ENCODE measurements at places on chromosomes 12 and 14.

- DNase-seq, result no peak
Measured at GRCh38 chr14:38329246-38329645, 73.4 kb upstream of the CLEC14A start.

DNA sequence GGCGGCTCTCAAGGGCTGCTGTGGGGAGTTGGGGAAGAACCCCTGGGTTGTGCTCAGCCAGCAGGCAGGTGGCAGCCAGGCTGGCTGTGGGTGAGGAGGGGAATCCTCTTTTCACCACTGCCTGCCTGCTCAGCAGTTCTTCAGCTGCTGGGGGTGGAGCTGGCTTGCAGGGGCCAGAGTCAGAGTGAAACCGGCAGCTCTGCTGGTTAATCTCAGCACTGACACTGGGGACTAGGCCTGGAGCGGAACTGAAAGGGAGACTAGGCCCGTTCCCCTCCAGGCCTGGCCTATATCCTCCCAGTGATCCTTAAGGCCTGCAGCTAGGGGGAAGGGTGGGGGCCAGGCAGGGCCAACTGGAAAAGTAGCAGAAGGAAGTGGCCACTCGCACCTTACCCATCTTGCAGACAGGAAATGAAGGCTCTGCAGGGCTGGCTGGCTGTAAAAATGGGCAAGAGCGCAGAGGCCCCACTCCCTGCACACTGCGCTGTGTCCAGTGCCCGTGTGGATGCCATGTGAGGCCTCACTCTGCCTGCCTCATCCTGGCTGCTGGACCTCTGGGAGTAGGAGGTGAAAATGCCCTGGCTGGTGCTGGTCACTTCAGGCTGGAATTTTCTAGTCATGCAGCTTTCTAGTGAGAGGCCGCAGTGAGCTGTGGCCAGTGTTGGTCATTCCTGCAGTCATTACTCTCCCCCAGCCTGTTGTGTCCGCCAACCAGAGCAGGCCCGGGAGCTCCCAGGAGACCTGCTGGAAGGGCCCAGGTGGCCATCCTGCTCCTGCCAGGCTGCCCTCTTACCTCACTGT is 39.4 kb downstream of the SH2B3 start:
- peak; percentile 79 for DNase-seq

- DNase-seq, result no peak
Measured at GRCh38 chr14:93709249-93709648, 79.0 kb downstream of the PRIMA1 start.

GRCh38 chr12:68482014-68482413 is 128.7 kb upstream of the RAP1B start:
- DNase-seq, result no peak

DNA sequence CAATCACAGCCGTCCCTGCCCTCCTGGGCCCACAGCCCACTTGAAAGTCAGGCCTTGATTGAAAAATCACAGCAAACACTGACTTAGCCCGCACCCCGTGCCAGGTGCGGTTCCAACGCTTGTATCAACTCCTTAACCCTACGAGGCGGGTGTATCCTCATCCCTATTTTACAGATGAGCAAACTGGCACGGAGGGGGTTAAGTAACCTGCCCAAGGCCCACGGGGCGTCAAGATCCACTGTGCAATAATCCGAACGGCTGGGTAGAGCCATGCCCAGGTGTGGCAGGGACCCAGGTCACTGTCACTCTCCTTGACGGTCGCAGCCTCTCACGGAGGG is 583 bp downstream of the DNAH10 start:
- DNase-seq, result no peak

GRCh38 chr12:127400221-127400620 is 866.7 kb upstream of the TMEM132C start:
- DNase-seq, result no peak

DNA sequence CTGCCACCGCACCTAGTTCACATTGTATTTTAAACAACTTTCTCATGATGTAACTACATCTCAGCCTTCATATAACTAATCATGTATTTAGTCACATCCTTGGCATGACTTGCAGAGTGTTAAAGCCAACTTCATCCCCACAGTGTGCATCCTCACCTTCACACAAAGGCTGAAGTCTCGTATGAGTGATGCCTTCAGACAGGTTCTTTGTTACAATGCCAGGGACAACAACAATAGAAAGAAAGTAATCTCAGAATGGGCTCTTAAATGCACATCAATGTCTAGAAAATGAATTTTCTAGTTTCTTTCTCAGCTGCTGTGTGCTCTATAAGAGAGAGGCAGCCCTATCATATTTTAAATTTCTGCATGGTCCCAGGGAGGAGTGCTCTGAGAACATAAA is 221.3 kb downstream of the DIO2 start:
- no peak for DNase-seq

GRCh38 chr12:109707470-109707821 is 6.2 kb upstream of the FAM222A start:
- DNase-seq, result no peak

DNA sequence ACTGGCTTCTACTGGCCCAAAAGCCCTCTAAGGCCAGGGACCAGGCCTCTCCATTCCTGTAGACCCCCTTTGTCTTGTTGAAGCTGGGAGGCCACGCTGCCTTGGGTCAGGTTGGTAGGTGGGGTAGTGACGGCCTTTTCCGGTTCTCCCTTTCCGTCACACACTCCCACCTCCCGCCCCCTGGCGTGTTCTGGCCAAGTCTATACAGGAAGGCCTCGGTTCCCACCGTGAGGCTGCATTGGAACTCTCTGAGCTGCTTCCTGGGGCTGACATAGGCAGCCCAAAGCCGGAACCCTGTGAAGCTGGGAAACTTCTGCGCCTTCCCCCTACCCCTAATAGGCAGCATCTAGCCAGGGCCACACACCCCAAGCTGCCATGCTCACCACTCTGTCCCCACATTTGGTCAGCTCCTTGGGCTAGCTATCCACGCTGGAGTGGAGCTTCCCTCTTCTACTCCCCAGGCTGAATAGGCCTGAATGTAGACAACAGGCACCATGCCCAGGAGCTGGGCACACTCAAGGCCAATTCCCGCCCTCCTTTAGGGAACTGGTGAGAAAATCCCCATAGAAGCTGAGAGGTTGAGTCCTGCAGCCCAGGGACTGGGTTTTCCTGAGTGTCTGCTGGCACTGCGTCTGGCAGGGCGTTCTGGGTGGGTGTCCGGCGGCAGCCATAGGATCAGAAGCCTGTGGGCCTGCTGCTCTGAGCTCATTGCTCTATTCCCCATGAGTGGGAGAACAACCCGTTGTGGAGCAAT is 35.7 kb downstream of the RIN3 start:
- no peak for DNase-seq

GRCh38 chr14:76953311-76953945 is 75.1 kb downstream of the IRF2BPL start:
- no peak for DNase-seq

GRCh38 chr12:109775172-109775881 is 57.9 kb downstream of the TRPV4 start:
- DNase-seq, result peak; percentile 65

- DNase-seq, result no peak
Measured at GRCh38 chr14:98682726-98683125, 589.3 kb downstream of the BCL11B start.

DNA sequence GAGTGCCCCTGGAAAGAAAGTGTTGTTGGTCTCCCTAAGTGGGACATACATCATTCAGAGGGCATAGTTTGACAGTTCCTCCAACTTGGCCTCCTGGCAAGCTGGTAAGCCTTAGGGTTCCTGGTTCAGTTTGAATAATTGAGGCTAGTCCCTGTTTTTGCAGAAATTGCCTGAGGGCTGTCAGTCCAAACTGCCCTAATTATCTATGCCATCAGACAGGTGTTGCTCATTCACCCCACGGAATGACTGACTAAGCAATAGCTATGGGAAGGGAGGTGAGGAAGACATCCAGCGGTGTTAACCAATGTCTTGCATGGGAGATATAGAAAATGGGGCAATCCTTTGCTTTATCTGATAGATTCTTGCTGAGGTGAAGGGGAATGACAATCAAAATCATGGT is 37.6 kb downstream of the SPTSSA start:
- DNase-seq, result no peak

DNA sequence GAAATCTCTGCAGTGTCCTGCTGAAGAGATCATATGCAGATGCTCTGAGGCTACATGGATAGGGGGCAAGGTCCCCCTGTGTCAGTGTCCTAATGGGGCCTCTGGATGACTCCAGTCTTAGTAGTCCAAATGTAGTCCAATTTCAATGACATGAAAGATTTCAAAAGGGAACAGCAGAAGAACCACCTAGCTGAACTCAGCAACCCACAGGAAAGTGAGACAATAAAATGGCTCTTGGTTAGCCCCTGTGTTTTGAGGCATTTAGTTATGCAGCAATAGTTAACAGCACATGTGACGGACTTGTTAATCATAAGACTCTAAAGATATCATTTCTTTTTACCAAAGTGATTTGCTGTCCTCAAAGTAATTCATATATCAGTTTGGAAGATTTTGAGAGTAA is 22.7 kb downstream of the CCDC198 start:
- DNase-seq, result no peak

GRCh38 chr12:113945174-113946173 is 20.7 kb downstream of the RBM19 start:
- no peak for DNase-seq

DNA sequence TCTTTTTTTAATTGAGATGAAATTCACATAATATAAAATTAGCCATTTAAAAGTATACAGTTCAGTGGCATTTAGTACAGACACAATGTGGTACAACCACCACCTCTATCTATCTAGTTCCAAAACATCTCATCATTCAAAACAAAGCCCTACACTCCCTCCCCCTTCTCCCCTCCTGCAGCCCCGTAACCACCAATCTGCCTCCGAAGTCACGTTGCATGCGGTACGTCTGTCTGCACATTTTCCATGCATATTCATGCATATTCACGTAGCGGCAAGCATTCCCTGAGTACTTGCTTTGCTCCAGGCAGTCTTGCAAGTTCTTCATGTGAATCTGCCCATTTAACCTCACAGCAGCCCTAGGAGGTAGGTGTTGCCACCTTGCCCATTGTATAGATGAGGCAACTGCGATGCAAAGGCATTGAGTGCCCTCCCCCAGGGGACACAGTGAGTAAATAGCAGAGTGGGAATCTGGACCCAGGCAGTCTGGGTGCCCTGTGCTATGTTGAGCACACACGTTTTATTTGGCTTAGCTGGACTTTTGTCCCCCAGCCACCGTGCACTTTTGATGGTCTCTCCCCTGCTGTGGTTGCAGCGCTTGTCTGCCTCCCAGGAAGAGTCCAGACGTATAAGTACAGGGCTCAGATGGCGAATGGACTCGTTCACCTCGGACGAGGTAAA is 43.4 kb downstream of the RIN3 start:
- no peak for DNase-seq

DNA sequence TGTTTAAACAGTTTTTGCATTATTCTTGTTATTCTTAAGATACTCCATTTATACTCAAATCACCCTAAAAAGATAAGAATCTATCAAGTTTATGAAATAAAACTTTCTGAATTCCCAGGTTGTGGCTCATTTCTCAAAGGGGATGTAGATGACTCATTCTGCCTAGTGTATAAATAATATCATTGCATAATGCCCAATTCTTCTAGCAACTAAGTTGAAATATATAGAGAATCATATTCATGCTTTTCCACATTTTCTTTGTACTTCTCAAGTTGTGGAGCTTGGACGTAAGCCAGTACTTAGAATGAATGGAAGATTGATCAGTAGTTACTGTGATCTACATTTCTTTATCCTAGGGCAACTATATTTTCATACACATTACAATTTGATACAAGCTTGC is 201.1 kb downstream of the PPFIA2 start:
- DNase-seq, result no peak

DNA sequence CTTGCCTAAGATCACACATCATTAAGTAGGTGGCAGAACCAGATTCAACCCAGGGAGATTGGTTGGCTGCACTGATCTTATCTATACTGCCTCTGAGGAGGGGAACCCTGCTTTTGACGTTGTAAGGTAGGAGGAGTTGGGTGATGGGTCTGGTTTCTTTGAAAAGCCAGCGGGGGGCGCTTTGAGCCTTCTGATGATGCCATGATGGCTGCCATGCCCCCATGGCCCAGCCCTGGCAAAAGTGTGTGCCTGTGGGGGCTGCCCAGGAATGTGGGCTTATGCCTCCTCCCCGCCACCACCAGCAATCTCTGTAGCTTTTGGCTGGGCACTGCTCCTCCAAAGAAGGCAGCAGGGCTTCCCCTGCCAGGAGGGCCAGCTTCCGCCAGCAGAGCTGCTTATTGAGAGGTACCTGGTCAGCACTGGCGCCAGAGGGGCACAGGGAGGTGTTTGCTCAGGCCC is 224.3 kb downstream of the SLC41A2 start:
- no peak for DNase-seq

DNA sequence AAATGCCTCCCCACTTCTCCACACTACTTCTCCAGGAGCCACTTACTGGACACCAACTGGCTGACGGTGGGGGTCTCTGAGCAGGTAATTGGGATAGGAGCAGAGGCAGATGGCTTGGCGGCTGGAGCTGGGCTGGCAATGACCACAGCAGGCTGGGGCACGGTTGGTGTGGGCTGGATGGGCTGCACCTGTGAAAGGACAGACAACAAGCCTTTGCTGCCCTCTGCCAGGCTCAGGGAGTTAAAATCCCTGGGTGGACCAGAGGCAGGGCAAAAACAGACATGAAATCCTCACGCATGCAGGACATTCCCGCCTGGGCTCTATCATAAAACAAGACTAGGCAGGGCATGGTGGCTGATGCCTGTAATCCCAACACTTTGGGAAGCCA is 19.3 kb upstream of the TFCP2 start:
- DNase-seq, result no peak

- DNase-seq, result no peak
Measured at GRCh38 chr12:24256684-24257083, 307.2 kb upstream of the SOX5 start.

DNA sequence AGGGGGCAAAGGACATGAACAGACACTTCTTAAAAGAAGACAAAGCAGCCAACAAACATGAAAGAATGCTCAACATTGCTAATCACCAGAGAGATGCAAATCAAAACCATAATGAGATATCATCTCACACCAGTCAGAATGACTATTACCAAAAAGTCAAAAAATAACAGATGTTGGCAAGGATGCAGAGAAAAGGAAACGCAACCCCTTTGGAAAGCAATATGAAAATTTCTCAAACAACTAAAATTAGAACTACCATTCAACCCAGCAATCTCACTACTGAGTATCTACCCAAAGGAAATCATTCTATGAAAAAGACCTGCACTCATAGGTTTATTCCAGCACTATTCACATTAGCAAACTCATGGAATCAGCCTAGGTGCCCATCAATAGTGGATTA is 25.6 kb downstream of the MDM1 start:
- DNase-seq, result no peak

GRCh38 chr12:90672081-90672480 is 282.9 kb downstream of the CCER1 start:
- DNase-seq, result no peak

GRCh38 chr14:85516239-85517113 is 13.5 kb upstream of the FLRT2 start:
- no peak for DNase-seq

DNA sequence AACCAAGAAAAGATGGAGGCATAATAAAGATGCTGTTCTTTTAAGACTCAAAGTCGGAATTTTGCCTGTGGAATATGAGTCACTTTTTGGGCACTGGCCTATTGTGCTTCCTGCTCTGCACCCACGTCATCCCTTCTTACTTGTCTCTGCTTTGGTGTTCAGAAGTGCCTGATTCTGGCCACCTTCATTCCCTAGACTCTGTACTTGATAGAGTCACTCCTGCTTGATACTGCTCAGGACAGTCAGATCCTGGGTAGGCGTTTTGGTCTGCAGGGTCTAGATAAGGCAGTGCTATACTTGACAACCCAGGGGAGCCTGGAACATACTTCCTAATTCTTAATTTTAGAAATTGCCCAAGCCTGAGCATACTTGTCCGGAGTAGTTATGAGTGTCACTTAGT is 1.9 kb downstream of the LRRK2 start:
- no peak for DNase-seq

- no peak for DNase-seq
Measured at GRCh38 chr12:48978291-48978740, at the start of gene WNT1. TSS of gene WNT1 (plus strand) at chr12:48978322. CDS start at chr12:48978651, 329 bp downstream.
